ENCODE measurements at places on chromosomes 6 and 20. TPM values are rescaled to one million over a fixed set of nuclear protein-coding genes. Genes with fewer than 3 reads are reported as not detected.

- DNase-seq: no peak
Observed at GRCh38 chr6:154661768-154662167, 71.4 kb upstream of the SCAF8 start.

DNA sequence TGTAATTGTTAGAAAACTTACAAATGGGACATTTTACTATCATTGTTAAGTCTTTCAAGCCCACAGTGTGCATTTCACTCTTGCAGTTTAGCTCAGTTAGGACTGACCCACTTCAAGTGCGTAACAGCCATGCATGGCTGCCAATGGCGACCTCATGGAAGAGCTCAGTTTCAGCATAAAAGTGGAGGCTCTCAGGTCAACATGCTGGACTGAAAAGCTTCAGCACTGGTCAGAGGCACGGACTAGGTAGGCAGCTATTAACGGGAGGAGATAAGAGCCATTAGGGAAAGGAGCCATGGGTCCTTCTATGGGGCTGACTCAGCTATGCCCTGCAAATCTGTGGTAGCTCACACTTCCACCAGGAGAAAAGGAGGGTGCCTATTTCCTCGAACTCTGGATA, 101.8 kb downstream of the TTLL2 start:
- DNase-seq: no peak

DNA sequence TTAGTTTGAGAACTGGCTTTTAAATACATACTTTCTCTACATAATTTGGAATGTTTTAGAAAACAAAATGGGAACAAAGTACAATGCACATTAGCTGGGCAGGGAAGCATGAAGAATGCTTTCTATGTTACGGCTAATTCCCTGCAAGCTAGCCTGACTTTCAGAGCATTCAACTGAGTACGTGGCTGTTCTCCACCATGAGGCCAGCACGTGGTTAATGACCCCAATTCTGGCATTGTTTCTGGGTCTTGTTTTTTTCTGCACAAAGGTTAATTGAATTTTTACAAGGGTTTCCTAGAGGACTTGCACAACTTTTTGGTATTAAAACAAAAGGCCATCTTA, 208.6 kb upstream of the AGPAT4 start:
- DNase-seq: no peak

- DNase-seq: no peak
Observed at GRCh38 chr20:24296477-24297261, 172.8 kb upstream of the SYNDIG1 start.

DNA sequence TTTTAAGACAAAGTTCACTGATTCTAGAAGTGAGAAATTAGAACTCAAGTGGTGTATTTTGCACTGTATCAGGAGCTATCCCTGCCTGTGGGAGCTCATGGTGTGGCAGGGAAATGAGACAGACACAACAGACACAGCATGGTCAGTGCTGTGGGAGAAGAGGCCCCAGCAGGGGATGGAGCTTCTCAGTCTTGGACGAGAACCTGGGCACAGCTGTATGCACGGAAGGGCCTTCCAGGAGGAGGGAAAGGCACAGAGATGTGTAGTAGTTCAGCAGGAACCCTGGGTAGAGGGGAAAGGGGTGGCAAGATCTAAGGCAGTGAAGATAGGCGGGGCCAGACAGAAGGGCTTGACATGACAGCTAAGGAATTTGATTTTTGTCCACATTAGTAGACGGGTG, 48.8 kb upstream of the KIF25 start:
- DNase-seq: no peak

- DNase-seq: no peak
Observed at GRCh38 chr20:51727872-51728271, 40.3 kb downstream of the ATP9A start.

GRCh38 chr6:167820681-167821080, 6.0 kb upstream of the AFDN start:
- no peak for DNase-seq

DNA sequence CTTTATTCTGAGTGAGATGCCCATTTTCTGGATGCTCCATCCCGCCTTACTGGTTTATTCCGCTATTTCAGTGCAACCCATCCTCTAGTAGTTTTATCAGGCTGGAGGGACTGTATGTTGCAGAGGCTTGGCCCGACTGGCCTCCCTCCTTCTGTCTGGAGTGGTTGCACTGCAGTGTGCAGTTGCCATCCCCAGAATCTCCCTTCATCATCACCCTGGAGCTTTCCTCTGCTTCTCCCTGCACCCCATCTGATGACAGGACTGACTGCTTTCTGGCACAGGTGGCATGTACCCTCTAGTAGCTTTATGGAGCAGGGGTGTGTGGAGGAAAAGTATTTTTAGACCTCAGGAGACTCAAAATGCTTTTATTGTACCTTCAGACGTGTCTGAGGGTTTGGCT, 21.1 kb downstream of the WRNIP1 start:
- DNase-seq: no peak

- DNase-seq: no peak
Observed at GRCh38 chr6:11076540-11076939, 17.1 kb upstream of the SMIM13 start.

DNA sequence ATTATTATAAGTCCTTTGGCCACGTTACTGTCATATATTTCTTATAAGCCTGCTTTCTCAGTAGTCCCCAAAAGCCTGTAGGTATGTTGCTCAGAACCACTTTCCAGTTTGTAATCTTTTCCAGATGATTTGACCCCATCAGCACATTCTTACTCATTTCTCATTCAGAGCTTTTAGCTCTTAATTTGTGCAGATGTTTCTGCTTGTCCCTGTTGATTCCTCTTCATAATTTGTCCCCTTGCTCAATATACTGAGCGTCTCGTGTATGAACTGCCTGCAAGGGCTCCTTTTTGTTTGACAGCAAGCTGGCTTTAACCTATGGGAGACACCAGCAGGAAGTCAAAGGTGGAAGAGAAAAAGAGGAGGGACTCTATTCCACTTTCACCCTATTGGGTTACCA, 733.8 kb upstream of the GJE1 start:
- no peak for DNase-seq

DNA sequence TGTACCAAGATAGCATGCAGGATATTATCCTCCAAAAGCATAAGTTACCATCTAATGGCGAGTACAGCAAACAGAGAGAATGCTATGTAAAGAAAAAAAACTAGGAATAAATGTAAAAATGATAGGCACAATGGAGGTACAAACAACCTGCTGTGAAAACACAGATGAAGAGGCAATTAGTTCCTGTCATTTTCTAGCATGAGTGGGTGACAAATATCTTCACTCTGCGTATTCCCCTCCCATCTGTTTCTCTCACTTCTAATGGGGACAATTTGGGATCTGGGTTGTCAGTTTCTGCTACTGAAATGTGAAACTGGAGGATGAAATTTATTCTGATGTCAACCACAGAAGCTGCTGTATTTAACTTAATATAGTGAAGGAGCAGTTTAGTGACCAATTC, 11.7 kb upstream of the PTPRK start:
- DNase-seq: no peak

GRCh38 chr20:1431158-1431557, 35.5 kb downstream of the NSFL1C start:
- no peak for DNase-seq

DNA sequence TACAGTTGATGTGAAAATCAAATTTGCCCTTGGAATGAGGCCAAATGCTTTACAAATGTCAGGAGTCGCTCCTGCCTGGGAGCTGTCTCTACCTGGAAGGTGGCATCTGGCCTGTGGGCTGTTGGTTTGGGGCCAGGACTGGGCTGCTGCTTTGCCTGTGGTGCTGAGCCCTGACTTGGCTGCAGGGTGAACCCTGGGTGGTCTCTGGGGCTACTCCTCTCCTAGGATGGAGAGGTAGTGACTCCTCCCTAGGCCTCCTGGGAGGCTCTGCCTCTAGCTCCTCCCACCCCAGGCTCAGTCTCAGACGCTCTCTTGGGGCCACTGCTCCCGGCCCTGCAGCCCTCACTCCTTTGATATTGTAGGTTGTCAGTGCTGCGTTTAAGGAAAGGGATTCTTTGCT, 47.5 kb downstream of the EFCAB8 start:
- DNase-seq: no peak

- DNase-seq: no peak
Observed at GRCh38 chr20:61742097-61742825, 323.4 kb downstream of the TAF4 start.

GRCh38 chr6:156948277-156948676, 171.1 kb downstream of the ARID1B start:
- no peak for DNase-seq

- no peak for DNase-seq
Observed at GRCh38 chr6:25341923-25342619, 62.9 kb downstream of the CARMIL1 start.

GRCh38 chr6:12717356-12717755, 789 bp downstream of the PHACTR1 start:
- DNase-seq: no peak

Gene ENPP4
- 6.2 TPM for total RNA-seq

Gene LBP
- total RNA-seq: not detected

Gene HCRTR2
- total RNA-seq: not detected

Gene ABHD16B
- total RNA-seq: not detected

Gene PKIB
- total RNA-seq: 4.8 TPM

Gene OPRL1
- total RNA-seq: 2.7 TPM

Gene ZC2HC1B
- not detected for total RNA-seq

Gene DACT2
- total RNA-seq: not detected

All from PC-9 (cell line).